ENCODE measurements at places on chromosomes 2 and 18.

DNA sequence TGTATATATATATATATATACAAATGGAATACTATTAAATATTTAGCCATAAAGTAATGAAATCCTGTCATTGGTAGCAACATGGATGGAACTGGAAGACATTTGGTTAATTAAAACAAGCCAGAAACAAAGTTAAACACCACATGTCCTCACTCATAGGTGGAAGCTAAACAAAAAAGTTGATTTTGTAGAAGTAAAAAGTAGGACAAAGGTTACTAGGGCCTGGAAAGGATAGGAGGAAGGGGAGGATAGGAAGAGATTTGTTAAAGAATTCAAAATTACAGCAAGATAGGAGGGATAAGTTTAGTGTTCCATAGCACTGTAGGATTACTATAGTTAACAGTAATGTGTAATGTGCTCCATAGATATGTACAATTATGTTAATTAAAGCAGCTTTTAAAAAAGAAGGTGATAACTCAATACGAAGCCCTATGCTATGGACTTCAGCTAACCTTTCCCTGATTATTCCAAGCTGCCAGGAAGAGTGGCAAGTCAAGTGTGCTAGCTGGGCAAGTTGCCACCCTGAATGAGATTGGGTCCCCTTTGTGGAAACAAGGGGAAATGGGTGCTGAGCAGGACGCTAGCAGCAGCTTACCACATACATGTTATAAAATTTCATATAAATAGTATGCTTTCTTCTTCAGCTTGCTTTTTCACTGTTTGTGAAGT is 12.3 kb downstream of the MERTK start:
- DNase-seq: no peak

DNA sequence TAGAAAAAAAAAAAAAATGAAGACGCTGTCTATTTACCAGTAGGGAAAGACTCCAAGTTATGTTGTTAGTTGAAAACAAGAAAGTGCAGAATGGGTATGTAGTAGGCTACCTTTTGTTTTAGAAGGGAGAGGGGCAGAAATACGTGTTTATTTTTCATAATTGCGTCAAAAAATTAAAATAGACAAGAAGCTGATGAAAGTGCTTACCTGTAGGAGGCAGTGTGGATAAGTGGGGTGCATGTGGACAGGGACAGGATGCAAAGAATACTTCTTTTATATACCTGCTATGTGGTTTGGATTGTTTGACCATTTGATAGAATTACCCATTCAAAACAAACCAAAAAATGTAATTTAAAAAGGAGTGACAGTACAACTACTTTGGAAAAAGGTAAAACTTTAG is 3.0 kb upstream of the GCG start:
- no peak for DNase-seq

DNA sequence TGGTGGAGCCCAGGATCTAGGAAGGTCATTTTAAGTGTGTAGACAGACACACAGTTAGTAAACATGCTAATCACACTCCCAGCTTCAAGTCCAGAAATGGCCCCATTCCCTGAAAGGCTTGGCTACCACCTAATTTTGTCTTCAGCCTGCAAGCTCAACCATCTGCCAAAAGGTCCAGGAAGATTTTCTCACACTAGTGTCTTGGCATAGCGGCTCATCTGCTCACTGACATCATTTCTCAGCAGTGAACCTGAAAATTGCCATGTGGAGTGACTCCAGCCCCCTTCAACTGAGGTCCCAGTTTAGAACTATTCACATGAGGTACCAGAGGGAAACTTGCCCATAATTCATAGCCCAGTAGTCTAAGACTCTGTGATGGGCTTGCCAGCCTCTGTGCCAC is 748.9 kb downstream of the LRP1B start:
- DNase-seq: no peak

DNA sequence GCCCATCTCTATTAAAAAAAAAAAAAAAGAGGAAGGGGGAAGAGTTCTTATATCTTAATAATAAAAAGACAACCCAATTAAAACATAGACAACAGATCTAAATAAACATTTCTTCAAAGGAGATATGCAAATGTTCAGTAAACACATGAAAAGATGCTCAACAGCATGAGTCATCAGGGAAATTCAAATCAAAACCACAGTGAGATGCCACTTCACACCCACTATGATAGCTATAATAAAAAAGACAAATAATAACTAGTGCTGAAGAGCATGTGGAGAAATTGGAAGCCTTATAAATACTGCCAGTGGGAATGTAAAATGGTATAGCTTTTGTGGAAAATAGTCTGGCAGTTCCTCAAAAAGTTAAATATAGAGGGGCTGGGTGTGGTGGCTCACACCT is 61.5 kb upstream of the CYP20A1 start:
- DNase-seq: no peak

GRCh38 chr2:17035010-17035409 is 369.4 kb upstream of the CYRIA start:
- DNase-seq: no peak

GRCh38 chr2:84495539-84496146 is 20.7 kb upstream of the DNAH6 start:
- no peak for DNase-seq

DNA sequence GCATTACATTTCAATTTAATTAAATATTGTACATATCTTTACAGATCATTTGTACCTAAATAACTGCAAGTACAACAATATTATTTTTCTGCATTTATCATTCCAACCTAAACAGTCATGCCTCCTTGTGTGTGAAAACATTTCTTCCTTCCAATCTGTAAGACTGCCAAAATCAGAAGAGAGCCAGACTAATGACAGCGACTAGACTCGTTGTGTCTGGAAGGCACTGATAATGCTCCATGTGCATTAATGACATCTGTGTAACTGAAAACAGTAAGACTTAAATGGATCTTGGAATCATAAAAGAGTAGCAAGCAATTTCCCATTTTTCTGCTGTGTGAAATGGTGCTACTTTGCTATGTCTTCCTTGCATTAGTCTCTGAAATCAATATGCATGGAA is 278.0 kb upstream of the DSEL start:
- DNase-seq: no peak

GRCh38 chr2:239161711-239162140 is 239.1 kb downstream of the HDAC4 start:
- DNase-seq: no peak

DNA sequence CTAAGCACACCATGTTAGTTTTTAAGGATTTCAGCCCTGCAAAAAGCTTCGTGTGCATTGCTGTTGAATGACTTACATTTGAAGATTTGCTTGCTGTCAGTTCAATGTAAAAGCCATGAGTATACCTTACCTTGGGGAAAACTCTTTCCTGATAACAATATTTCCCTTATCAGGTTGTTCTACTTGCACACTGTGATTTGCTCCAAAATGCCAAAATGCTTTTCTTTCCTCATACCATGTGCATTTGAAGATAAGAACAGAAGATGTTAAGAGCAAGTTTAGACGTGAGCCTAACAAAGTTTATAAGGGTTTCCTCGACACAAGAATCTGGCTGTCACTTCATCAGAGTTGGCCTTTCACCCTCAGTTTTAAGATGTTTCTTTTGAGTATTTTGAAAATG is 57.6 kb downstream of the SCN1A start:
- no peak for DNase-seq

GRCh38 chr2:211867845-211868451 is 670.7 kb downstream of the ERBB4 start:
- no peak for DNase-seq

DNA sequence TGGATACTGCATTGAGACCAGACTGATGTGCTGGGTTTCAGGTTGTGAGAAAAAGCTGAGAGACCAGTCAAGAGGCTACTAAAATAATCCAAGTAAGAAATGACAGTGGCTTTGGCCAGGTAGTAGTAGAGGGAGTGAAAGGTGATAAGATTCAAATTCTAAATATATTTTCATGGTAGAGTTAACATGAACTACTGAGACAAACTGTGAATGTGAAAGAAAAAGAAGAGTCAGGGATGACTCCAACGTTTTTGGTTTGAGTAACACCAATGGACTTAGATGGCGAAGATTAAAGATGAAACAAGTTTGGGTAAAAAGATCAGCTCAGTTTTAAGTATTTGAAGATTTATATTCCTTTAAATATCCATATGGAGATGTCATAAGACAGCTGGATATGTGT is 209.4 kb downstream of the ZEB2 start:
- DNase-seq: no peak

GRCh38 chr2:133053541-133053940 is 383.5 kb upstream of the LYPD1 start:
- DNase-seq: no peak

- DNase-seq: peak; percentile 28
Observed at GRCh38 chr2:88626171-88627054, 851 bp downstream of the EIF2AK3 start.

DNA sequence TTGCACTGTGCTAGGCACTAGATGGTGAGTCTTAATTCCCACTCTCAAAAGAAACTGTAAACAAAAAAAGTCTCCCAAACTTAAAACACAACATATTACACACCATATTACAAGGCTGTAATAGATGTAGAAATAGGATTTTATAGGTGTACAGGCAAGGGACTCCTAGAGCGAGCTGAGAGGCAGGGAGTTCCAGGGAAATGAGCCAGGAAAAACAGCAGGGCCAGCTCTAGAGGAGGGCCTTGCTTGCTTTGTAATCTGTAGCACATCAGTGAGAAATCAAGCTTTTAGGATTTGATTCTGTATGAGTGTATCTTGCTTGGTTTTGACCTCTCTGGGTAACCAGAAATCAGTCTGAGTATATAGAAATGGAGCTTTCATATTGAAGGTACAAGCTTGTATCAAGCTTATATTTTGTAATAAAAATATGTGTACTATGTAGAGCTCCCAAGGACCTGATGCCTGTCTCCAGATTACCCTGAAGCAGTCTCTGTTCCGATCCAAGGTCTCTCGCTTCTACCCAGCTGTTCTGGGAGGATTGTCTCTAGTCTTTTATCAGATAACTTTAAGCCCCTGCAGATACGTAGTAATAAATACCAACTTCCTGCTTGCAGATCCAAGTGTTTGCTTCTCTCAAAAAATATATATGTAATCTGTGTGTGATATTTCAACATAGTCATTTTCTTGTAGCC is 73.0 kb downstream of the MYO1B start:
- DNase-seq: no peak

DNA sequence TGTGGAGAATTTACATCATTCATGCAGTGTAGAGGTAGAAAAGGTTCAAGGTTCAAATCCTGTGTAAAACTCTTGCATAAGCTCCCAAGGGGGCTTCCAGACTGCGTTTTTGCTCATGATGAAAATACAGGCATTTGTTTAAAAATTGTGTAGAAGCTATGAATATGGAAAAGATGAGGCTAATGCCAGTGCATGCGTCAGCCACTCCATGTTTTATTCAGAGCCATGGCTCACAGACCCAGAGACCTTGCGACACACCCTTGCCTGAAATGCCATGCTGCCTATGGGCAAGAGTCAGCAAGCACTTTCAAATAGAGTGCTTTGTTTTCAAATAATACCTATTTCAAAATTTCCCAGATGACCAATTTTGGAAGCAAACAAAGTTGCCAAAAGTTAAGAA is 262.3 kb downstream of the TRIB2 start:
- no peak for DNase-seq

GRCh38 chr18:78619854-78620253 is 359.8 kb upstream of the SALL3 start:
- DNase-seq: no peak

DNA sequence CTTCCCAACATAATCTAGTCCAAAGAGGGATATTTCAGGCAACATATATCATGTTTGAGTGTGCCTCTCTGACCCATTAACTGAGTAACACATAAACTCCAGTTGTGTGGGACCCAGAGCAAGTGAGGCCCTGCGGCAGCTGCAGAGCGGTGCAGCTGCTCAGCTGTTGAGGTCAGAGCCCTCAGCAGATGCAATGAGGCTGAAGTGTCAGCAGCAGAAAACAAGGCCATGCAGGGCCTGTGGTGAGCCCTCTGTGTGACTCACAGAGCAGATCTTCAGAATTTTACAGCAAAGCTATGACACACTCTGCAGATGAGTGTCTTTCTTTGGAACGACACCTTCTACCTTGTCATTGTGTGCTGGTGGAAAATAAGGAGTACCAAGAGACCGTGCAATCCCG is 168.5 kb downstream of the CBLN2 start:
- no peak for DNase-seq

DNA sequence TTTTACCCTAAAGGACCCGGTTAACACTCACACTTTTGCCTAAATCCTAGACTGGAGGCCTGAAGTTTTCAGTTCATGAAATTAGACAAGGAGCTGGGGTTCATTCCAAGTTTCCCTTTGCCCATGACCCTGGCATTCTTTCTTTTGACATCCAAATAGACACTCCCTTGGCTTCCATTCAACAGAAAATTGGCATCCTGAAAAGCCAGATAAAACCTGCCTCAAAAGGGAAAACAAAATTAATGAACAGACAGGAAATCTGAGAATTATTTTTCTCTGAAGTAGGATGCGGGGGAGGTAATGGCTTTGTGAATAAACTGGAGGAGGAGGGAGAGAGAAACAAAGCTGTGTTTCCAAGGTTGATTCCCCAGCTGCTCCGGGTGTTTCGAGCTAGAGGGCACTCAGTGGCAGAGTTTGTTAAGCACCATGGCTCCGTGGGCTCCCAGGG is 41.0 kb downstream of the SPP2 start:
- no peak for DNase-seq

DNA sequence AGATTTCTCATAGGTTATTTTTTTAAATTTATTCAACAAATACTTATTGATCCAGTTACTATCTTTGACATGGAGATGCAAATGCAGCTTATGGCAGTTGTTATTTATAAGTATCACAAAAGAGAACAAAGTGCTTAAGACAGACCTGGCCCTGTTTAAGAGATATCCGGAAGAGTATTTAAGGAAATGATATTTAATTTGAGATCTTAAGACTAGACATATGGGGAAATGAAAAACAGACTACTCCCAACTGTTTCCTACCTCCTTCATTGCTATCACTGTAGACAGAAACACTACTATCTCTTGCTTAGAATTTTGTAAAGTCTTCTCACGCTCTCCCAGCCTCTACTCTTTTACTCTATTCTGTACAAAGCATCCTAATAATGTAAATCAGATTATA is 36.0 kb downstream of the RPRD1A start:
- DNase-seq: no peak

DNA sequence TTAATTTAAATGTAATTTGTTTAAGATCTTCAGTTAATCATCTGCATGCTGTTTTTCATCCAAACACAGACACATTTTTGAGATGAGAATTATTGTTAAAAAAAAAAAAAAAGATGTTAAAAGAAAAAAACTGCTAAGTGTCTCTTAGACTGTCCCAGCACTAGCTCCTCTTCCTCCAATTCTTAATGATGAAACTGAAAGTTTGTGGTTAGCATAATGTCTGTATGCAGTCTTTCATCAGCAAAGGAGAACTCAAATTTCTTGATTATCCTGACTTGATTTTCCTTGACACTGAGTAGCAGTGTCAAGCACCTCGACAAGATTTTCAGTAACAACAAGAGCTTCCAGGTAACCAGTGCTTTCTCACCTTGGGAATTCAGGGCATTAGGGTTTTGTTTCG is 274.4 kb downstream of the LRRTM1 start:
- DNase-seq: no peak

DNA sequence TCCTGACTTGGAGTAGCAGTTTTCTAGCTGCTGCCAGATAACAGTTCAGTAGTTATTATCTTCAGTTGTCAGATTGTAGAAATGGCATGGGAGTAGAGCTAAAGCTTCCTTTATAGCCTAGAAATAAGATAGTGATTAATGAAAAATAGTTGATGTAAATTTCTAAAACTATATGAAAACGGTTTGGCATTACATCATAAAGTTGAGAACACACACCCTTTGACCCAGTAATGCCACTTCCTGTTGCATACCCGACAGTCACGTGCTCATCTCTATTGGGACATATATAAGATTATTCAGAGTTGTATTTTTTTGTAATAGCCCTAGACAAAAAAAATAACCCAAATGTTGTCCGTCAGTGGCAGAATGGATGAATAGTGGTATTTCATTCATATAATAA is 39.4 kb upstream of the ASB1 start:
- no peak for DNase-seq

Measured in stimulated activated CD8-positive, alpha-beta memory T cell treated with anti-CD3 and anti-CD28 coated beads, Interleukin-12 subunit alpha, Interleukin-12 subunit beta, amount 100 ng/mL, for 1 hour (primary cell).